ENCODE measurements at places on chromosomes 16 and 17. TPM values are rescaled to one million over a fixed set of nuclear protein-coding genes. Genes with fewer than 3 reads are reported as not detected.

The TP53TG3C gene
- not detected for total RNA-seq

The NUPR1 gene
- 4.8 TPM for total RNA-seq

The SOCS7 gene
- total RNA-seq = 25.8 TPM

The GFAP gene
- 0.10 TPM for total RNA-seq

The SLC47A1 gene
- 1.2 TPM for total RNA-seq

The C17orf67 gene
- total RNA-seq = 2.0 TPM

The DHRS7C gene
- not detected for total RNA-seq

The ADGRG3 gene
- total RNA-seq = not detected

The TRIM47 gene
- 1.9 TPM for total RNA-seq

The TERB1 gene
- total RNA-seq = not detected

The NPIPB9 gene
- total RNA-seq = 1.2 TPM

GRCh38 chr17:7478276-7479212 lies 887 bp downstream of the ZBTB4 start:
- no peak for DNase-seq

GRCh38 chr16:50841081-50841886 lies 99.4 kb downstream of the CYLD start:
- peak; percentile 60 for DNase-seq

GRCh38 chr16:69711115-69711740 lies 15.1 kb downstream of the NQO1 start:
- no peak for DNase-seq

DNA sequence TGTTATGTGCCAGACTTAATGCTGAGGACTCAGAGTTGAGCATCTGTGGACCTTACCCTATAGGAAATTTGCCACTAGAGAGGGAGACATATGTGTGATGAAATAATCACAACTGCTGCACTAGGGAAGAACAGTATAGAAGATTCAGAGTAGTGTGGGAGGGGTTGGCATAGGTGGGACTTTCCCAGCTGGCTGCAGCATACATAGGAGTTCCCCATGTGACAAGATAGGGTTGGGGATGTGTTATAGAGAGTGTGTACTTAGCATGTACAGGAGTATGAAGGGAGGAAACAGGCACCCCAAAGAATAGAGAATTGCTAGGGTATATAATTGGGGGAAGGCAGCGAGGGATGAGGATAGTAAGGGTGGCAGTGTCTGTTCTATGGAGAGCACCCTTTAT lies 2.9 kb downstream of the NUP93 start:
- DNase-seq = no peak

- no peak for DNase-seq
Measured at GRCh38 chr17:17186051-17186450, 20.1 kb downstream of the PLD6 start.

DNA sequence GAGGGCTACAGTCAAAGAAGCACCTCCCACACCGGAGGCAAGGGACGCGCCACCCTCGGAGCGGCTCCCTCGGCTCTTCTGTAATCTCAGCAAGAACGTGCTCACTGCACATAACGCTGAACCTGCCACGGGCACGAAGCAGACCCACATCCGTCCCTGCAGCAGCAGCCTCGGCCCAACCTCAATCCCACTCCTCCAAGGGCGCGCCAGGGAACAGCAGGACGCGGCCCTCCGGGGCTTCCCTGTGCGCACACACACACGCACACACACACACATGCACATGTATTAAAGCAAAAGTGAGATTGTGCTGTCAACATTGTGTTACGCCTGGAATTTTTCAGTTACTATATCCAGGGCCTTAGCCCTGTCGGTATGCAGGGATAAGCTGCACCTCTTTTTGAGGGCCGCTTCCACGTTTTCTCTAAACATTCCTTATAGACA lies 54.0 kb downstream of the TBC1D16 start:
- no peak for DNase-seq

- no peak for DNase-seq
Measured at GRCh38 chr16:66254751-66255150, 111.7 kb upstream of the CDH5 start.

DNA sequence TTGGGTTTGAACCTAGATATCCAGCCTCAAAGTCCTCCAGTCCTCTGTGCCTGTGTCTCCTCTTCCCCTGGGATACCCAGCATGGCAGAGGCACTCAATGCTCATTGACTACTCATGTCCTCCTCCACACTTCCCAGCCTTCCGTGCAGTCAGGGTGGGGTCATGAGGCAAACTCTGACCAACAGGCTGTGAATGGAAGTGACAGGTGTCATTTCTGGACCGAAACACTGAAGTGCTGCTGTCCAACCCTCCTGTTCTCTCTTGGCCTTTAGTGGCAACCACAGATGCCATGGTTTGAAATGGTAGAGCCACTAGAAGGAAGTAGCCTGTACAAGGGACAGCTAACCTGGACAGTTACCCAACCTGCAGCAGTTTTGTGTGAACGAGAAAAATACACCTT lies 46.7 kb upstream of the MAP3K14 start:
- DNase-seq = no peak

DNA sequence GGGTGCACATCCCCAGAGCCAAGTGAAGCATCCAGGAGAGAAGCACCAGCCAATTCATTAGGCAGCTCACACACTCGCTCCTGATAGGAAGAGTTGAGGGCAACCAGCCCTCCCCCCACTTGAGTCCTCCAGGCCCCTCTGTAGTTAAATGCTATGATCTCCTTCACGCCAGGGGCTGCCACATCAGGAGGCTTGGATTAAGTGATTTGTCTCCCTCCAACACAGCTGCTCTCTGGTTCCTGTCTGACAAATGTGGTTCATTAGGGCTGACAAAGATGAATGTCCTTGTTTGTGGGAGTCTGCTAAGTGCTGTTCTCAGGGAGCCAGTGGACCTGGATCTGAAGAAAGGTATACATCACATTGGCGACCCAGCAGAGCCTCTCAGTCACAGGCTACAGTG lies 94.5 kb upstream of the WSCD1 start:
- no peak for DNase-seq

DNA sequence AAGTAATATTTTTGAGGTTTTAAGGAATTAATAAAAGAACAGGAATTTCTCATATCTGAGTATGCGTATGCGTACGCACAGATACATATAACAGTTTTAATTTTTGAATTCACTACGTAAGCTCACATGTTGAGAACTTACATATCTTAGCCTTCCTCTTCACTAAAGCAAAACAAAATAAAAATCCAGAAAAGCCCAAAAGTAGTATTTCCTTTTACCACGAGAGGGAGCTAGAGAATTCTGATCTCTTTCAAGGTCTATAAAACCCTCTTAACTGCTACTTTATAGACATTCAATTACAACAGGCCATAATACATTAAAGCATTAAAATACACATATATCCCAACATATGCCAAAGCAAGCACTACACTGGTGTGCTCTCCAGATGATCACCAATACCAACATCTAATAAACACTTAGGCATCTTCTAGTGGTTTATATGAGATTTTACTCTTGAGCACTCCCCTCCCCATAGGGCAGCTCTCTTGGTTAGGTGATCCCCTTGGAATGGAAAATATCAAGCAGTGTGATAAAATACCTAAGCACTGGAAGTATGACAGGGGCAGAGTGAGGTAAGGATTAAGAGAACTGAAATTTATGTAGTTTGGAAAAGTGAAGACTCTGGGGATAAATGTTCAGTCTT lies 94.0 kb downstream of the SKAP1 start:
- DNase-seq = no peak

GRCh38 chr17:57050306-57050705 lies 34.7 kb upstream of the AKAP1 start:
- DNase-seq = no peak

DNA sequence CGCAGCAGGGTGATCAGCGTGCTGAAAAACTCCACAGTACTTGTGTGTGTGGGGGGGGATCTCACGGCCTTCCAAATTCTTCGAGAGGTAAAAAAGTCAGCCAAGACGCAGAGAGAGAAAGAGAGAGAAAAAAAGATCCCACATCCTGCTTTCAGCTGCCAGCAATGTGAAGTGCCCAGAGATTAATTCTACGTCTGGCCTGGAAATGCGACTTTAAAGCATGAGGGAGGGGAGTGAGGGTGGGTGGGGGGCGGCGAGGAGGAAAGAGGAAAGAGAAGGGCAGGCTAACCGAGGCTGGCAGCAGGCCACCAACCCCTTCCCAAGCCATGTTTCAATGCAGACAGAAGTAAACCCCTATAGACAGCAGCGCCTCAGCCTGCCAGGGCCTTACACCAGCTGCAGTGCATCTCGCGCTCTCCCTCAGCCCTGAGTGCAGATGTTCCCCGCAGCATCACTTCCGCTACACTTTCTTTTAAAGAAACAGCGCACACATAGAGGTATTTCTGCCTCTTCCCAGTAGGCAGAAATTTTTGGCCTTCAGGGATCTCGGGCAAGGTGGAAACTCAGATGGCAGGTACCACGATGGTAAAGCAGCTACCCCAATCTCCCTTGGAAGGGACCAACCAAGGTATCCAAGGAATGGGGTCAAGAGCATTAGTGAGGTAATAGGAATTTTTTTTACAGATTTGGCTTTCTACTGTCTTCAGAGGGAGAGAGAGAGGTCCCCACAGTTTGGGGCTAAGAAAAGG lies 87.8 kb downstream of the SMG6 start:
- DNase-seq = no peak

GRCh38 chr17:21152731-21153130 lies 26.0 kb downstream of the DHRS7B start:
- DNase-seq = no peak

- no peak for DNase-seq
Measured at GRCh38 chr16:8795091-8795490, 2.3 kb downstream of the TMEM186 start.

DNA sequence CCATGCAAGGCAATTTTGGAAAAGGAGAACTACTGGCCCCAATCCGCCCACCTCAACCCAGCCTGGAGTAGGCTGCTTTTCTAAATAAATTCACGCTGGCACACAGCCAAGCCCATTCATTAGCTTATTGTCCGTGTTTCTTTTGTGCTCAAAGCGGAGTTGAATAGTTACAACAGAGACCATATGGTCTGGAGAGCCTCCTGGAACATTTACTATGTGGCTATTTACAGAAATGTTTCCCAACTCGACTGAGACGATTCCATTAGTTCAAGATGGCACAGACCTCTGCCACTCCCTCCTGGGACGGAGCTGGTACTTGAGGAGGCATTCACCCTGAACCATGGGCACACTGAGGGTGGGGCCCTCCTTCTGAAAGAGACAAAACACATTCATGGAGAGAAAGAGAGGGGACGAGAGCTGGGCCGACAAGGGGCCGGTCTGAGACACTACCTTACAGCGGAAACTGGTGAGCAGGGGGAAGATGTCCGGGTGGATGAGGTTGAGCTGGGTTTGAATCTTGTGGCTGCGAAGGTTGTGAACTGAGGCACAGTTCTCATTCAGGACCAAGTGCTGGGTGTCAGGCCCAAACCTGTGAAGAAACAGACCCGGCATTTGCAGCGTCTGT lies 15.7 kb downstream of the ELAC2 start:
- no peak for DNase-seq

DNA sequence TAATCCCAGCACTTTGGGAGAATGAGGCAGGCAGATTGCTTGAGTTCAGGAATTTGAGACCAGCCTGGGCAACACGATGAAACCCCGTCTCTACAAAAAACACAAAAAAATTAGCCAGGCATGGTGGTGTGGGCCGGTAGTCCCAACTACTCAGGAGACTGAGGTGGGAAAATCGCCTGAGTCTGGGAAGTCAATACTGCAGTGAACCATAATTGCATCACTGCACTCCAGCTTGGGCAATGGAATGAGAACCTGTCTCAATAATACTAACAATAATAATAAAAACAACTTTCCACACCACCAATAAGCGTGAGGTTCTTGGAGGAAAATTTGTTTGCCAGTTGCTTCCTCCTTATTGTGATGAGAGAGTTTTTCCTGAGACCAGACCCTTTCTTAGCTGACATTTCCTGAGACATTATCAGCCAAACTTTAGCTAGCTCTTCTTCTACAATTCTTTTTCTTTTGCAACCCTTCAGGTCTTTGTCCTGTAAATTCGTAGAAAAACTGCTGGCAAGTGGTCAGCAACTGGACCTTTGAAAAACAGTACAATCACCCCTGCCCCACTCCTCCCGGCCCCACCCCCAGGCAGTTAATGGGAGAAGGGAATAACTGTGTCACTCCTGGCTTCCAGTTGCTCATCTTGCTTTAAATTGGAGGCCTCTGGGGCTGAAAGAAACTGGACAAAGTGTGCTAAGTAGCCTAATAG lies 3.5 kb upstream of the EZH1 start:
- DNase-seq = no peak

DNA sequence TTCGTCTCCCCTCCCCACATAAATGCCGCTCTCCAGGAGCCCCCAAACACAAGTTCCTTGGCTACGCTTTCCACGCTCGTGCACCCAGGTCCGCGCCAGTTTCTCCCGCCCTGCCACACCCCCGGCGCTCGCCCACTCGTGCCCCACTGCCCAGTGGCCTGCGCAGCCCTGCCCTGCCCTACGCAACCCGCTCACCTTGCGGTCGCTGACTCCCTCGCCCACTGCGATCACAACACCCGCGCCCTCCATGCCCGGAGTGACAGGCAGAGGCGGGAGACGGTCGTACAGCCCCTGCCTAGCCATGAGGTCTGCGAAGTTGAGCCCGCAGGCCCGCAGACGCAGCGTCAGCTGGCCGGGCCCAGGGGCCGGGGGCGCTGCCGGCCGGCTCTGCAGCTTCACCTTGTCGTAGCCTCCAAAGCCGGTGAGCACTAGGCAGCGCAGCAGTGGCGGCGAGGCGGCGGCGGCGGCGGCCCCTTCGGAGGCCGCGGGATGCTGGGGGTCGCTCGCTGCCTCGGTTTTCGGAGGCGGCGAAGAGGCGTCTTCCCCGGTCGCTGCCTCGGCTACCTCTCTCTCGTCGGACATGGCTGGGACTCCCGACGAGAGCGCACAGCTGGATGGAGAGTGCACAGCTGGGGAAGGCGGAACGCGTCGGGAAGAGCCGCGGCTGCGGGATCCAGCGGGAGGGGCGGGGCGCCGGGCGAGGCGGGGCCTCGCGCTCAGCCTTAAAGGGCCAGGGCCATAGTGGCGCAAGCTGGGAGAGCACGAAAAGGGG lies at the start of gene VAT1:
Gene VAT1 (minus strand): TSS at position 645 of the 772 bp plus-strand sequence. CDS start 63 bp downstream, at position 582.
- DNase-seq = peak; percentile 80

DNA sequence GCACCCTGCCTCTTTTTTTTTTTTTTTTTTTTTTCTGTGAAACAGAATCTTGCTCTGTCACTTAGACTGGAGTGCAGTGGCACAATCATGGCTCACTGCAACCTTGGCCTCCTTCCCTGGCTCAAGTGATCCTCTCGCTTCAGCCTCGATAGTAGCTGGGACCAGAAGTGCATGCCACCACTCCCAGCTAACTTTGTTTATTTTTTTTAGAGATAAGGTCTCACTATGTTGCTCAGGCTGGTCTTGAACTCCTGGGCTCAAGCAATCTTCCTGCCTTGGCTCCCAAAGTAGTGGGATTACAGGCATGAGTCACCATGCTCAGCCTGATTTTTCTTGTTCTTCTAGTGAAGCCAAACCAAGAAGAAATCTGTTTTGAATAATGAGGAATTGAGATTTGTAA lies 25.0 kb downstream of the CDK12 start:
- no peak for DNase-seq
